ENCODE measurements at places on chromosomes 4 and X.

DNA sequence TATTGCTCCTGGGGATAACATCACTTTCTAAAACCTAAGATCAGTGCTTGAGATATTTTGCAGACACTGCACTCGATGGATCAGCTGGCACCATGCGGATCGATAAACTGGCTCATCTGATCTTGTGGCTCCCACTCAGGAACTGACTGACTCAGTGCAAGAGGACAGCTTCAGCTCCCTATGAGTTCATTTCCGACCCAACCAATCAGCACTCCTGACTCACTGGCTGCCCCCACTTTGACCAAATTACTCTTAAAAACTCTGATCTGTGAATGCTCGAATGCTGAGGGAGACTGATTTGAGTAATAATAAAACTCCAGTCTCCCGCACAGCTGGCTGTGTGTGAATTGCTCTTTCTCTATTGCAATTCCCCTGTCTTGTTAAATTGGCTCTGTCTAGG is 110.1 kb downstream of the ANAPC4 start:
- no peak for DNase-seq

GRCh38 chrX:124338733-124339514 is 6.5 kb downstream of the TEX13D start:
- DNase-seq: no peak

- DNase-seq: no peak
These were observed 417.4 kb downstream of the SPOCK3 start for GRCh38 chr4:166816890-166817289.

DNA sequence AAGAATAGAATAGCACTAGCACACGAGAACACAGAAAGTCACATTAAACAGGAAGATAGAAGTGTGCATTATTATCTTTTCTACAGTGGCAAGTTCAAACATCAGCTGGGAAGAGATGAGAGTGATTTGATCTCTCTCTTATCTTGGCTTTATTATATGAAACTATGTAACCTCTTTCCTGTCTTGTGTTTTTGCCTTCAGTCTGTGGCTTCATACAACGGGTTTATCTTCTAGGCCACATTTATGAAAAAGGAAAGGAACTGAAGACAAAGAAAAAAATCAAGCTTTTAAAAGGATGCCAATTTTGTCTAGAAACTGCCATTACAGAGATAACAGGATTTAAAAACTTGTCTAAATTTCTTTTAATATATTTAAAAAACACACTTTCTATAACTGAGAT is 983.6 kb downstream of the RPA4 start:
- no peak for DNase-seq

- no peak for DNase-seq
These were observed 258.2 kb downstream of the PPP3CA start for GRCh38 chr4:101089168-101089567.

- no peak for DNase-seq
These were observed 169.8 kb downstream of the CLCN4 start for GRCh38 chrX:10326578-10326977.

Data from stimulated activated CD4-positive, alpha-beta T cell treated with anti-CD3 and anti-CD28 coated beads, Interleukin-2, amount 100 ng/mL, for 4 hours (primary cell).